ENCODE measurements at places on chromosomes 3 and 15.

- DNase-seq = no peak
These were observed 95.4 kb upstream of the AGBL1 start for GRCh38 chr15:85984241-85984640.

DNA sequence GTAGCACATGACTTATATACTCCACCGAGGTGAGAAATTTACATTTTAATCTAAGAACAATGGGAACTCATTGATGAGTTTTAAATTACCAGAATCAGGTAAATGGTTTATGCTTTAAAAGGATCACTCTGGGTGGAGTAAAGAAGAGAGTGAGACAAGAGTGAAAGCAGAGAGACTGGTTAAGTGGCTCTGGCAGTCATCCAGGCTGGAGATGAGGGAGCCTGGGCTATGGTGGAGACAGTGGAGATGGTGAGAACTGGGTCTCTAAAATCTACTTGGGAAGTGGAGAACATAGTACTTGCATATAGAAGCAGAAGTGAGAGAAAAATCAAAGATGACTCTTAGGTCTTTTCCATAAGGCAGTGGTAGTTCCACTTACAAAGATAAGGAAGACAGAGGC, 37.1 kb upstream of the SLC25A36 start:
- no peak for DNase-seq

DNA sequence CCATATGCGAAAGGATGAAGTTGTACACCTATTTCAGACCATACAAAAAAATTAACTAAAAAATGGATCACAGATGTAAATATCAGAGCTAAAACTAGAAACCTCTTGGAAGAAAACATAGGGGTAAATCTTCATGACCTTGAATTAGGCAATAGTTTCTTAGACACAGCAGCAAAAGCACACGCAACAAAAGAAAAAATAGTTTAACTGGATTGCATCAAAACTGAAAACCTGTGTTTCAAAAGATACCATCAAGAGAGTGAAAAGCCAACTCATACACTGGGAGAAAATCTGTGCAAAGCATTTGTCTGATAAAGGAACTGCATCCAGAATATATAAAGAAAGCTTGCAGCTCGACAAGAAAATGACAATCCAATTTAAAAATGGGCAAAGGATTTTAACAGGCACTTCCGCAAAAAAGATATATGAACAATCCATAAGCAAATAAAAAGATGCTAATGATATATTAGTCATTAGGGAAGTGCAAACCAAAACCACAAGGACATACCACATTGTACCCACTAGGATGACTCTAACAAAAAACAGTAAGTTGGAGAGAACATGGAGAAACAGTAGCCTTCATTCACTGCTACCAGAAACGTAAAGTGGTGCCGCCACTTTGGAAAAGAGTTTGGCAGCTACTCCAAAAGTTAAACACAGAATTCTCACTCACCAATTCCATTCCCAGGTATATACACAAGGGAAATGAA, 263.1 kb downstream of the ADAMTS17 start:
- no peak for DNase-seq

- DNase-seq = no peak
These were observed 177.2 kb downstream of the LPP start for GRCh38 chr3:188331166-188331565.

GRCh38 chr15:85941186-85941855, 138.3 kb upstream of the AGBL1 start:
- DNase-seq = no peak

DNA sequence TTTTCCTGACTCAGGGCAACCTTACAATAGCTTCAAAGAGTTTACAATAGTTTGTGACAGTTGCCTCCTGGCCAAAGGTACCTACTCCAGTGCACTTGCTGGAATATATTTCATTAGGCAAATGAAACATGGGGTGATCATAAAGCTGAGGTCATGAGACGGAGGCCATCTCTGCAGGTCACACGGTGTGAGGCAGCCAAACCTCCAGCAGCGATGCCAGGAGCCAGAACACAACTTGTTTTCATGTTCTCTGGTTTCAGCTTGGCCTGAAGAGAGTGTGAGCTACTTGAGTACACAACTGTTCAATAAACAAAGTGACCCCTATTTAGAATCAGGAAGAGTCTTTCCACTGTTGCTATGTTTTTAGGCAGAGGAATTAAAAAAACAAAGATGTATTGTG, 42.7 kb upstream of the PYGO1 start:
- DNase-seq = no peak

DNA sequence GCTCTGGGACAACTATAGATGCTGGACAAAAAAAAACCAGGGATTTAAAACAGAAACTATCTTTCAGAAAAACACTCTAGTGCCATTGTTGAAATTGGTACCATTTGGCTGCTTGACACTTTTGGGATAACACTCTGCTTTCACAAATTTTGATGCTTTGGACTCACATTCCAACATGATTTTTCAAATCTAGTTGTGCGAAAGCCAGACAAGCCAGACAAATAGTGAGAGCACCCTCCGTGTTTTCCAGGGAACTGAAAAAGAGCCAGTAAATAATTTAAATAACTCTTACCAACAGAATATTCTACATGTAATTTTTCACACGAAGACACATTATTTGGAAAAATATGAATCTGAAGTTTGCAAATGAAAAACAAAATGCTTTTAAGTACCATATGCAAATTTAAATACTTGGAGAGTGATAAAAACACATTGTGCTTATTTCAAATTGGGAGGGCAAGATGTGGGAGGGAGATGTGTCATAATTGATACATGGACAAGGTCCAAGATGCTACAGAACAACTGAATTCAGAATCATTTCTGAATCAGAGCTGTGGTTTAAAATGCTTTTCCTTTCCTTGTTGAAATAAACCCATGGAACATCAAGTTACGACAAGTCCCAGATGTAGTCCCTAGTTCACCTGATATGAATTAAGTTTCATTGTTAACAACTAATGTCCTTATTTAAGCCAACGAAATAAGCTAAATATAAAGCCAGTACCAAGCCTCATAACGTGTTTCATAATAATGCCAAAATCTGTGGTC, 144.2 kb upstream of the SOX2 start:
- DNase-seq = no peak

GRCh38 chr3:149233323-149233722, 11.7 kb upstream of the CP start:
- no peak for DNase-seq

GRCh38 chr15:67578020-67578600, 35.6 kb downstream of the MAP2K5 start:
- no peak for DNase-seq

DNA sequence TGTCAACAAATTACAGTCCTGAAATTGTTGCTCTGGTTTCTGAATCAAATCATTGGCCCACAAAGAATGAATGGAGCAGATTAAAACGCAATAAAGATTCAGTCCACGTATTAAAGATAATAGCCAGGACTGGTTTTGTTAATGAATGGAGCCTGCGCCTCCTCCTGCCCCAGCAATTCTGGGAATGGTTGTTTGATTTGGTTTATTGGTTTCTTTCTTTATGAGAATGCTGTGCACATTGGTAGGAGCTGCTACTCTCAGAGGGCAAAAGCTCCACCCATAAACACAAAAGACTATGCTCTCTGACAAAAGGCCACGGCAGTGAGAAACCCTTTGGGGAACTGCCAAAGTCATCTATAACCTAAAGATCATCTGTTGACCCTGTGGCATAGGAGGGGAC, 261.1 kb downstream of the ABHD5 start:
- DNase-seq = no peak

- DNase-seq = no peak
These were observed 5.6 kb downstream of the THPO start for GRCh38 chr3:184372296-184372821.

DNA sequence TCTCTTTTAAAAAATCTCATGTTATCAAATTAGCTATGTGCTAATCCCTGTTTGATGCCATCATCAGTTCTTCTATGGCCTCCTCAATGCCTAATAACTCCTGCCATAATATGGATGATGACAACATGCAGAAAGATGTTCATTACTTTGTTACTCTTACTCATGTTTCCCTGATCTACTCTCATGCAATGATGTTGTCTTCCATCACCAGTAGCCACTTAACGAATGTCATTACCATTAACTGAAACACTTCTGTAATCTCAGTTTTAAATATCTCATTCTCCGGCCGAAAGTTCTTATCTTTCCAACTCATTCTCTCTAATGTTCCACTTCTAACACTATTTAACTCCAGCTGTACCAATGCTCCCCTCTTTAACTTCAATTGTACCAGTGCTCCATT, 1187.7 kb downstream of the OTOL1 start:
- no peak for DNase-seq

Data from amniotic stem cell (primary cell).